ENCODE measurements at places on chromosomes 4 and X. TPM values are rescaled to one million over a fixed set of nuclear protein-coding genes. Genes with fewer than 3 reads are reported as not detected.

DNA sequence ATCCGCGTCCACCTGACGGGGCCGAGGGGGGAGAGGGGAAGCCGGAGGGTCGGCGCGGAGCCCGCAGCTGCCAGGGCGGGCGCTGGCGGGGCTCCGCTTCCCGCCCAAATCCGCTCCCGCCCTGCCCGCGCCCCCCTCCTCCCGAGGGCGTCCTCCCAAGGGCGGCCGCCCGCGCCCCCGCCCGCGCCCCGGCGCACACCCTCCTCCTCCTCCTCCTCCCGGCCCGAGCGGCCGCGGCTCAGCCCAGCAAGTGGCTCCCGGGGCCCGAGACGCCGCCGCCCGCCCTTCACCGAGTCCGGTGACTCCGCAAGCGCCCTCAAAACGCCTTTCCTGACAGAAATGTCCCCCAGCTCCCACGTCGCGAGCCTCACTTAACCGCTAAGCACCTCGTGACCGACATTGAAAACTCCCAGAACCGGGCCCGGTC lies 487 bp downstream of the HMGB2 start:
- peak; percentile 65 for DNase-seq

DNA sequence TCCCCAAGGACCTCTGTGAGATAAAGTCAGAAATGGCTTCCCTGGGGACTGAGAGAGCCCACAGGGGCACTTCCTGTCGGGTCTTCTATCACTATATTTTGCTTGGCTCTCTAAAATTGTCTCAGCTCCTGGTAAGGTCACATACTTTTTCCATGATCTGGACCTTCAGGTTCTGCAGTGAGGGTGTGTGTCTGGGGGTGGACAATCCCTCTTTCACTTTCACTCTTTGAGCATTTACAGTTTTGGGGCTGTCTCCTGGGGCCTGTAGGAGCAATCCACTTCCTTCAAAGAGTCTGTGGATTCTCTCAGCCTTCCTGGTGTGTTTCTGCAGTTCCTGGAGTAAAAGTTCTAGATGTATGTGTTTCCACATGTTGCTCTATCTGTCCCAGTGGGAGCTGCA lies 335.7 kb downstream of the FSTL5 start:
- DNase-seq: no peak

GRCh38 chr4:164930647-164931046 lies 46.8 kb downstream of the TRIM61 start:
- DNase-seq: peak; percentile 33

DNA sequence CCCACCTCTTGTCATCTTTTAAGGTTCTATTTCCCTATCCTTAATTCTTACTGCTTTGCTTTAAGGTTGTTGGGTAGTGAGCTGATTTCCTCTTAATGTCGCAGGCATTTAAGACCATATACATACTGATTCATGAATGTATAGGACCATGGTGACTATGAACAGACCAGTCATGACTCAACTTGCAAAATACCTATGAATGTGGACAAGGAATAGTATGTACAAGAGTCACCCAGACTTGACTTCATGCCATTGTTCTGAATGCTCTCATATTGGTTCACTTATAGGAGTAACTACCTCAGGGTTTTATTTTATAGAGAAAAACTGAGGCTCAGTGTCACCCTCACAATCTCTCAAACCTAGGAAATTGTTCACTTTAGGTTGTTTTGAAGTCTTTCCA lies 44.3 kb downstream of the CCNG2 start:
- no peak for DNase-seq

GRCh38 chr4:127448986-127449385 lies 183.8 kb upstream of the INTU start:
- no peak for DNase-seq

- DNase-seq: peak; percentile 31
Observed at GRCh38 chr4:87353592-87353991, 30.9 kb upstream of the HSD17B13 start.

- no peak for DNase-seq
Observed at GRCh38 chr4:26815706-26816105, 44.9 kb upstream of the STIM2 start.

- DNase-seq: no peak
Observed at GRCh38 chrX:129743821-129744220, 5.0 kb downstream of the XPNPEP2 start.

DNA sequence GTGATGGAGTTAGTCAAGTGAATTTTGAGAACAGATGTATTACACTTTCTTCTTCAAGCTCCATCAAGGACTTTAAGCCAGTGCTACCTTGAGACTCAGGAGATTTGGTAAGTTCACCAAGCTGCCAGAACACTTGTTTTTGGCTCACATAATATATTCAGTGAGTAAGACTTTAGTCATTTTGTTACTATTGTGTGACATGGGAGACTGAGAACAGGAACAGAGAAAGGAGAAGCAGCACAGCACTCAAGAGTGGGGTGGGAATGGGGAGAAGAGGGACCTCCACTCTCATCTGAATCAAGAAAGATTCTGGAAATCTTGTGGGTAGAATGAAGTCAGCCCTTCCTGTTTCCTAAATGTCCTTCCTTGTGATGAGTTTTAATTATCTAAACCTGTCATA lies 87.3 kb upstream of the TET2 start:
- no peak for DNase-seq

DNA sequence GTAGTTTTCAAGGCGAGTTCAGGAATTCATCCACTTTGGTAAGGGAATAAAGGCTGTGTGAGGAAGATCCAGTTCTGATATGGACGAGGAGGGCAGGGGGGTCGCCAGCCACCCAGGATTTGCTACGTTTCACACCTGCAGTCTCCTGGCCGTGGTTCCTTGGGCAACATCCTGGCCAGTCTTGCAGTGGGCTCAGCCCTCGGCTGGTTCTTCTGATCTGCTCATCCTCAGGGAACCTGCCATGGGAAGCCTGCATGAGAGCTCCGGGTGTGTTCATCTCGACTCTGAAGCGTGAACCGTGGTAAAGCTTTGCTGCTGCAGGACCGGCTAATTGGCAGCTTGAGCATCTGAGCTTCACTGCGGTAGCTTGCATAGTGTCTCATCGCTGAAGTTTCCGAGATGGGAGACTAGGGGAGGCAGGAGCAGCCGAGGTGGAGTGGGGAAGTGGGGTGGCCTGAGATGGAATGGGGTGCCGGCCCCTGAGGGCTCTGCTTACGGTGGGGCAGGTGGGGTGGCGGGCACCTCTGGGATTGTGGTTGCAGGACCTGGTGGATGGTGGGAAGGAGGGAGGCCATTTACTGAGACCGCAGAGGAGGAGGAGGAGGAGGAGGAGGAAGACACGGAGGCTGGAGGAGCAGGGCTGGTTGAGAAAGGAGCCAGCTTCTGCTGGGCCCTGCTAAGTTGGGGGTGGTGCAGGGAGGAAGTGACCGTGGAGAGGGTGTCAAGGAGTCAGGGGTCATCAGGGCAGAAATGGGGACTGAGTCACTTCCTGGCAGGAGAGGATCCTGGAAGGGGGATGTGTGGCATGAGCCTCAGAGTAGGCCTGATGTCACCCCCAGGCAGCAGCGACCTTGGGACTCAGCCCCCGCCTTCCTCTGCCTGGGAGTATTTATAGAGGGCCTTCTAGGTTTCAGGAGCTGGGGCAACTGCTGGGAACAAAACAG lies 213.1 kb upstream of the PSAPL1 start:
- DNase-seq: no peak

- no peak for DNase-seq
Observed at GRCh38 chr4:53234111-53234510, 131.8 kb downstream of the SCFD2 start.

GRCh38 chr4:142064181-142064580 lies 427.8 kb downstream of the IL15 start:
- no peak for DNase-seq

- DNase-seq: peak; percentile 91
Observed at GRCh38 chrX:129932016-129932820, 26.3 kb downstream of the UTP14A start.

GRCh38 chr4:151781026-151781425 lies 20.2 kb upstream of the GATB start:
- no peak for DNase-seq

GRCh38 chrX:70331161-70331560 lies 41.3 kb downstream of the KIF4A start:
- no peak for DNase-seq

DNA sequence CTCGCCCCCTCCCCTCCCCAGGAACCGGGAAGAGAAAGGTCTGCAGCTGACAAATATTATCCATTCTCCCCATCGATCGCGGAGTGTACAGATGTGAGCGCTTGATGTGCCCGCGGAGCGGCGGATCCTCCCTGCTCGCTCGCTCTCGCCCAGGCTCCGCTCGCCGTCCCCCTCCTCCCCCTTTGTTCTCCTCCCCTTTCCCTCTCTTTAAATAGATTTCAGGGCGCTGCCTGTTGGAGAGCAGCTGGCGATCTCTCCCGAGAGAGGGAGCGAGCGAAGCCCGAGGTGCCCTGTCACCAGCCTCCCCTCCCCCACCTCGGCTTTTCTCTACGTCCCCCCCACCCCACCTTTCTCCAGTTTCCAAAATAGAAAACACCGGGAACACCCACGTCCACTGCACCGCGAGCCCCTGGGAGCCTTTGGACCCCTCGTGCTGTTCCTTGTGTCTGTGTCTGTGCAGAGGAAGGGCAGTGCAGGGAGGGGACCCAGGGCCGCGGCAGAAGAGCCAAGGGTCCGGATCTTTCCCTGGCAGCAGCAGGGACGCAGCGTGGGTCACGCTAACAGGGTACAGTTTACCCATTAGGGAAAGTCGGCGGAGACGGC lies 56.6 kb upstream of the BCOR start:
- peak; percentile 34 for DNase-seq

- DNase-seq: no peak
Observed at GRCh38 chrX:96405842-96406241, 278.8 kb upstream of the DIAPH2 start.

GRCh38 chrX:25674776-25675175 lies 463.4 kb upstream of the MAGEB18 start:
- no peak for DNase-seq

- DNase-seq: no peak
Observed at GRCh38 chr4:153371701-153372234, 27.3 kb downstream of the MND1 start.

GRCh38 chr4:180261346-180261745 lies 1981.9 kb upstream of the TENM3 start:
- no peak for DNase-seq

GRCh38 chr4:99324979-99325378 lies 3.8 kb upstream of the ADH1B start:
- no peak for DNase-seq

DNA sequence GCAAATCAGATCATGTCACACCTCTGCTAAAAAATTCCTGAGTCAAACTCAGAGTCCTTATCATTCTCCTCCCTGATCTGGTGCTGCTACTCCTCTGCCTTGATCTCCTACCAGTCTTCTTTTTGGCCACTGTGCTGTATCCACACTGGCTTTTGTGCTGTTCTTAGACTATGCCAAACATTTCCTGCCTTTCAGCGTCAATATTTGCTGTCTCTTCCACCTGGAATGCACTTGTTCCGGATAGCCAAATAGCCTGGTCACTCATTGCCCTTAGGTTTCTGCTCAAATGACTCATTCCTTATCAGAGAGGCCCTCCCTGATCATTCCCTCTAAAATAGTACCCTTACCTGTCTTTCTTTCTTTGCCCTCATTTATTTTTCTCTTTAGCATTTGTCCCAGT lies 24.4 kb upstream of the RP2 start:
- no peak for DNase-seq

GRCh38 chrX:71604141-71604540 lies 14.2 kb downstream of the CXCR3 start:
- no peak for DNase-seq

DNA sequence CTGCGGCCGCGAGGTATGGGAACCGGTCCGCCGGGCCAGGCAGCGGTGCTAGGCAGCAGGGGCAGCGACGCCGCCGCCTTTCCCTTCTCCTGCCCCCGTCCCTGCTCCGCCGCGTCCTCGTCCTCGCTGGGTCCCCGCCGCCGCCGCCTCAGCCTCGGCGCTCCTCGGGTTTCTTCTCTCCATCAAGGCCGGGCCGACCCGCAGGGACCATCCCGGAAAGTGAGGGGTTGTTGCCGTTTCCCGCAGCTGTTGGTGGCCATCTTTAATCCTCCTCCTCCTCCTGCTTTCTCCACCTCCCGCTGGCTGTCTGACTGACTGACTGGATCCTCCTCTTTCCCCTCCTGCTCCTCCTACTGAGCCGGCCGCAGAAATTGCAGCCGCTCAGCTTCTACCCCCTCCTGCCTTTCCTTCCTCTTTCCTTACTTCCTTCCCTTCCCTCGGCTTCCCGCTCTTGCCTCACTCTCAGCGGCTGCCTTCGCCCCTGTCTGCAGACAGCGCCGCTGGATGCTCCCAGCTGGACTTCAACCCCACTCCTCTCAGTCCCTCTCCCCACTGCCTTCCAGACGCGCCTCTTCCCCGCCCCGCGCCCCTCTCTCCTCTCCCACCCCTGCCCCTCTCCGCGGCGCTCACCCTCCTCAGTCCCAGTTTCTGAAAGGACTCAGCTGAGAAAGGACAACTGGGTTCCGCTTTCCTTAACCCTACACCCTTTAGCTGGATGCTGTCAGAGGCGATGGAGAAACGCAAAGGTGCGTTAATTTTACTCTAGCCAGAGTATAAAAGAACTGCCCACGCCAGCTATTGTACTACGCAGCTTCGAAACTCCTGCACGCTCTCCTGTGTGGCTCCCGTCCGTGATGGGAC lies at the start of gene WDFY3:
TSS of gene WDFY3 (minus strand) at position 309 of the 861 bp plus-strand sequence. CDS start 106,099 bp downstream, outside the sequence.
- DNase-seq: peak; percentile 85

GRCh38 chr4:5791654-5792053 lies 80.7 kb downstream of the EVC start:
- no peak for DNase-seq

DNA sequence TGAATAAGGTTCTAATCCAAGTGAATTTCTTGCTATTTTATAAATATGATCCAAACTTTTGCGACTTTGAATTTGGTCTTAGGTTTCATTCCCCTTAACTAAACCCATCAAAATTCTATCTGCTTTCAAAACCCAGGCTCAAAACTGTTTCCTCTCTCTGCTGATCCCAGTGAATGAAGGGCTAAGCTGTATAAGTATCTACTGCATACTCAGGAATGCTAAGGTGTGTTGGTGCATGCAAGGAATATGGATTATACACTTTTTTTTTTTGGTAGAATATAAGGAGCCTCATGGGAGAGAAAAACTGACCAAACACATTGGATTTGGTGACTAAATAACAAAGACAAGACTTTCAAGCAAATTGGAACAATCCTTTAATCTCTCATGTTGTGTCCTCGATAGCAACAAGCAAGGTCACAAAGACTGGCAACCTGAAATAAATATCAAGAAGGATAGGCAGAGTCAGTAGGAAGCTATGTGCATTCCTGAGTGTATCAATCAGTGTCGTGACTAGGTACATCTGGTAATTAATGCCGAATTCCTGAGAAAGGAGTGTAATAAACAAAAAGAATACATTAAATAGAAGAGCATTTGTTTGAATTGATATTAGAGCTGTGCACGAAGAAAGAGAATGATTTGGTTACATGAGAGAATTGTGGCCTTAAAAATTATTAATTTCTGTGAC lies 74.3 kb upstream of the KCTD8 start:
- no peak for DNase-seq

Gene PABPC1L2B
- total RNA-seq: not detected

Gene TEX13B
- not detected for total RNA-seq

Gene PPP1R2C
- total RNA-seq: not detected

Gene LNX1
- 24.3 TPM for total RNA-seq

Gene FRMPD4
- 0.34 TPM for total RNA-seq

Gene PAK3
- 2.0 TPM for total RNA-seq

Gene FAM47E
- 3.3 TPM for total RNA-seq

Gene HERC5
- 1.8 TPM for total RNA-seq

Gene RBM47
- 144 TPM for total RNA-seq

Gene ADGRL3
- total RNA-seq: 4.3 TPM

Gene POF1B
- 46.1 TPM for total RNA-seq

Gene CDS1
- 18.9 TPM for total RNA-seq

Gene BEX2
- 4.6 TPM for total RNA-seq

All from mucosa of descending colon (tissue), 3 donors.